ENCODE measurements at places on chromosomes 1 and 21.

DNA sequence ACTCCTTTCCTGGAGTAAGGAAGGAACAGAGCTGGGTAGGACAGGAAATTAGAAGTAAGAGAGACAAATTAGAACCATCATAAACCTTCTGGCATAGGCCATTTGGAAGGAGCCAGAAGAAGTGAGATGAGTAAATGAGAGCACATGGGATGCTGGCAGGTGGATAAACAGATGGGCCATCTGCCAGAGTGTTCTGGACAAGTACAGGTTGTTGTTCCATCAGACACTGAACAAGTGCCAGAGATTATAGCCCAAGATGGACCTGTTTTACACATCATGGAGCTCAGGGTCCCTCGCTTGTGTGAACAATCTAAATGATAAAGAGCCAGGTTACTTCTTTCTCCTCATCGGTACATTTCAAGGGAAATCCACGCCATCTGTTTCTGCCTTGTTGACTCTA is 200.3 kb downstream of the HHIPL2 start:
- DNase-seq: no peak

GRCh38 chr1:226185141-226186036 is 1.2 kb downstream of the ACBD3 start:
- peak; percentile 26 for DNase-seq

DNA sequence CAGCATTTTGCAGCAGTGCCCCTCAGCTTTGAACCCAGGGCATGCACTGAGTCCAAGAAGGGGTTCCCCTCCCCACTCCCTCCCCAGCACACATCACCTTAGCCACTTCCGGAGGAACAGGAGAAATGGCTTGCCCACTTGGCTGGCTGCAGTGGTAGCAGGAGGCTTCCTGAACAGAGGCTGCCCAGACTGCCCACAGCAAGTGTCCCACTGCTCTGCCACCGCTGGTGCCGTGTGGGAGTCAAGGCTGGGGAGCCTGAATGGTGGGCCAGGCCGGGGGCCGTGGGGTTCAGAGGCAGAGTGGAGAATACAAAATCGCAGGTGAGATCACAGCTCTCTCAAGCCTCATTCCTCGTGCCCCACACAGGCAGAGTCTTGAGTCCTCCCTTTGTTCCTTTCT is 34.5 kb downstream of the CD247 start:
- DNase-seq: no peak

- no peak for DNase-seq
Measured at GRCh38 chr1:238964631-238965030, 421.7 kb upstream of the CHRM3 start.

DNA sequence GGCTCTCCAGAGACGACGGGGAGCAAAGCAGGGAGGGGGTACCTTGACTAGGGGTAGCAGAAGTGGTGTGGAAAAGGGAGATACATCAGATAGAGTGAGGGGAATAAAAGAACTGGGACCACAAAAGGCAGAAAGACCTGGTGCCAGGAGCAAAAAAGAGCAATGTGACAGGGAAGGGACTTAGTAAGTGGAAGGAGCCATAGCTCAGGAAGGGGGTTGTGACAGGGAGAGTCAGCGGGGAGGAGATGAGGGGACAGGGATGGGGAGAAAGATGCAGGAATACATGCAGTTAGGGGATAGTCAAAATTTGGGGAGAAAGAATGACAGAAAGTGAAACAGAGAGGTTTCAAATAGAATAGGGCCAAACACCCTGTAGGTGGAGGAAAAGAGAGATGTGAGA is 20.5 kb downstream of the RHOU start:
- DNase-seq: no peak

- no peak for DNase-seq
Measured at GRCh38 chr1:167955915-167956314, 19.0 kb upstream of the MPC2 start.

GRCh38 chr1:156497743-156498431 is 2.7 kb downstream of the MEF2D start:
- no peak for DNase-seq

GRCh38 chr1:84152649-84153056 is 8.6 kb downstream of the PRKACB start:
- DNase-seq: no peak

GRCh38 chr1:1058921-1059493 is 15.1 kb downstream of the RNF223 start:
- no peak for DNase-seq

GRCh38 chr1:69947837-69948236 is 257.5 kb downstream of the LRRC40 start:
- DNase-seq: no peak

DNA sequence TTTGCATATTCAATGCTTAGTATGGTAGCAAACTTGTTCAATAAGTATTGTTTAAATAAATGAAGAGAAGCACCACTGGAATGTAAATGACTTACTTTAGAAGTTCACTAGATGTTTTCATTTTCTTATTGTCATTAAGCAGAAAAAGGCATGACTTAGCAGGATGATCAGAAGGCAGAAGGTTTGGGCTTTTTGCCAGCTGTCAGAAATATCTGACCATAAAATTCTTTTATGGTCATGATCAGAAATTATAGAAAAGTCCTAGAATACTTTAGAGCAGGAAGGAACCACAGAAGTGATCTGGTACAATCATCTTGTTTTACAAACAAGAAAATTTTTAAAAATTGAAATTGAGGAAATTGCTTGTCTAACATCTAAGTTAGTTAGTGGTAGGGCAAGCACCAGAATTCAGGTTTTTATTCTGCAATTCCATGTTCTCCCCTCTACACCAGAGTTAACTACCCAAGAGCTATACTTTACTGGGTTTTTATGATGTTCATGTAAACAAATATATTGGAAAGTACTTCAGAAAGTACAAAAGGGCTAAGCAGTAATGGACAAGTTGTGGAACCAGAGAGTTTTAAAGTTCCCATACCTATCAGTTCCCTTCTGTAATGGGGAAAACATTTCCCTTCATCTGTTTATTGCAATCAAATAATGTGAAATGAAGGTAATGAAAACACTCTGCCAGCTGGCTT is 10.1 kb downstream of the FMO5 start:
- no peak for DNase-seq

DNA sequence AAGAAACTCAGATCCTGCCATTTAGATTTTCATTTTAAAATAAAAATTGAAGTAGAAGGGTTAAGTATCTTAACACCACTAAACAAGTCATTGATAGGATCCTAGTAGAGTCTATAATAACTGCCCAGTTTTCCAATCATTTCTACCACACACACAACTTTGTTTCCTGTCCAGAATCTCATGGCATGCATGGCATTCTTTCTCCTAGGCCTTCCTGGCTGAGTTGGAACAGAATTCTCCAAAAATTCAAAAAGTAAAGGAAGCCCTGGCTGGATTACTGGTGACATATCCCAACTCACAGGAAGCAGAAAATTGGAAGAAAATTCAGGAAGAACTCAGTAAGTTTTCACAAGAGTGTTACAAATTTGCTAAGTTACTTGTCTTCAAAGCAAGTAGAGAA is 111.4 kb upstream of the BMP8A start:
- no peak for DNase-seq

GRCh38 chr1:172532183-172532699 is 709 bp upstream of the SUCO start:
- DNase-seq: peak; percentile 99

DNA sequence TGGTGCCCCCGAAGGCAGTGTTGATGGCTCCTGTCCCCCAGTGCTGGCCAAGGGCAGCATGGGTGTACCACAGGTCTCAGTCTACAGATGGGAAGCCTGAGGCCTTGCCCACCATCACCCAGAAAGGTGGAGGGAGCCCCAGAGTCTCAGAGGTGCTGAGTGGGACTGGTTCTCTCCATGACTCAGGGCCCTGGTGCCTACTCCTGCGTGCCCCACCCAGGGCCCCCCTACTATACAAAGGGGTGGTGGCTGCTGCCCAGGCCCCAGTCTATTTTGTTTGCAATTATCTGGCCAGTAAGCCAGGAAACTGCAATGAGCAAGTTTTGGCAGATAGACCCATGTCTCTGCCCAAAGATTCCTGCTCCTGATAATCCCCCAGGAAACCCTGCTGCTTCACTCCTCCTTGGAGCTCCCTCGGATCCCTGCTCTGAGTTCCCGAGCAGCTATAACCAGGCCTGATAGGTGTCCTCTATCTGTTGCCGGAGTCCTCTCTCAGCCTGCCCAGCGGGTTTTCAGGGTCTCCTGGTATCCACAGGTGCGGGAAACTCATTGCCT is 41.7 kb downstream of the EDN2 start:
- DNase-seq: no peak

DNA sequence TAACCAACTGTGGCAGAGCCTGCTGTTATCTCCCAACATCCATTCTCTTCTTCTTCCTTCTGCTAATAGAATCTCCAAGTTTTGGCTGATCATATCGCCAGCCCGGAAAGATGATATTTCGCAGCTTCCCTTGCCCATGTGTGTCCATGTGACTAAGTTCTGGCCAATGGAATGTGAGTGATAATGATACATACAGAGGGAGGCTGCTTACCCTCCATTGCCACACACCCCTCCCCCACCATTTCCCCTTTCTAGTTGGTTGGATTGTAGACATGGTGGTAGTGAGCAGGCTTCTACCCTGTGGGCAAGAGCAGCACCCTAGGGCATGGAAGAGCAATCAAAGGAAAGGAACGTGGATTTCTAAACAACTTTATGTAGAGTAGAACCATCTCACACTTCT is 48.8 kb downstream of the SLC9C2 start:
- no peak for DNase-seq

- no peak for DNase-seq
Measured at GRCh38 chr1:151843398-151843797, 3.8 kb upstream of the C2CD4D start.

DNA sequence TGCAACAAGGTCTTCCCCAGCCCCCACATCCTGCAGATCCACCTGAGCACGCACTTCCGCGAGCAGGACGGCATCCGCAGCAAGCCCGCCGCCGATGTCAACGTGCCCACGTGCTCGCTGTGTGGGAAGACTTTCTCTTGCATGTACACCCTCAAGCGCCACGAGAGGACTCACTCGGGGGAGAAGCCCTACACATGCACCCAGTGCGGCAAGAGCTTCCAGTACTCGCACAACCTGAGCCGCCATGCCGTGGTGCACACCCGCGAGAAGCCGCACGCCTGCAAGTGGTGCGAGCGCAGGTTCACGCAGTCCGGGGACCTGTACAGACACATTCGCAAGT is 3.8 kb downstream of the ZBTB18 start:
- DNase-seq: no peak

DNA sequence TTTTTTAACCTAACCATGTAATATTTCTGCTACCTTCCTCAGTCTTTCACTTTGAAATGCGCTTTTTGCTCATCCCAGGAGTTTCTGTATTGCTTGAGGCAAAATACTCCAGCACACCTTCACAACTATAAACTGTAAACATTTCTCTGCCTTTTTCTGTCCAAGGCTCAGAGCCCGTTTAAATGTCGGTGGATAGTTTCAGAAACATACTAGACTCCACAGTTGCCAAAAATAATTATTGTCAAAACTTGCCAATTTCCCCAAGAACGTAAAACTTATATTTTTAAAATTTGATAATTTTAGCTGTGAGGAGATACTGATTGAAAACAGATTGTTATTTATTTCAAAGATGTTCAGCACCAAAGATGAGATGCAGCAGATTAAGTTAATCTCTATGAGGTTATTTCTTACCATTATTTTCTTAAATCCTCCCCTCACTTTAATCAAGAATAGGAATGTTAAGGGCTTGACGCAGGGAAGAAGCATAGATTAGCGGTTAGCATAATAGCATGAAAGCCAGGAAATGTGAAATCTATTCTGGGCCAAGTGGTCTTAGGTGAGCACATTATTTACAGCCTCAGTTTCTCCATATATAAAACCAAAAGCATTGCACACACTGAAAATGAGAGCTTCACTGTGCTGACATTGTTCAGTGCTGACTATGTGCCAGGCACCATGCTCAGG is 91.5 kb upstream of the ESRRG start:
- no peak for DNase-seq

- DNase-seq: peak; percentile 96
Measured at GRCh38 chr1:150021191-150021694, 10.7 kb upstream of the OTUD7B start.

- DNase-seq: no peak
Measured at GRCh38 chr1:165988275-165988674, 160.9 kb downstream of the UCK2 start.

DNA sequence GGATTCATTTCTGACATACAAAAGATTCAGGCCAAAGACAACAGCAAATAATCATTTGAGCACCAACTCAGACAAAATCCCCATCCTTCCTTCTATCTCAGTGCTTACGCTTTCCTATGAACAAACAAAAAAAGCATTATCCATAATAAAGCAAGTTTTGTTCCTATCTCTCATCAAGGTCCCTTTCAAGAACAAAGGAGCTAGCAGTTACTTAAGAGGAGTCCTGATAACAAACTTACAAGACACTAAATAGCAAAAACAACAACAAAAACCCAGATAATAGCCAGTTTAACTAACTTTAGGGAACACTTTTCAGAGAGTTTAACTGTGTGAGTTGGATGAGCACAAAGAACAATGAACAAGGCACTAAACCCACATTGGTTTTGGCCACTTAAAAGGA is 10.5 kb downstream of the EVI5 start:
- DNase-seq: no peak

- DNase-seq: no peak
Measured at GRCh38 chr1:168221275-168221674, 4.5 kb upstream of the SFT2D2 start.

- DNase-seq: peak; percentile 74
Measured at GRCh38 chr1:161192476-161193465, 6.1 kb downstream of the ADAMTS4 start.

DNA sequence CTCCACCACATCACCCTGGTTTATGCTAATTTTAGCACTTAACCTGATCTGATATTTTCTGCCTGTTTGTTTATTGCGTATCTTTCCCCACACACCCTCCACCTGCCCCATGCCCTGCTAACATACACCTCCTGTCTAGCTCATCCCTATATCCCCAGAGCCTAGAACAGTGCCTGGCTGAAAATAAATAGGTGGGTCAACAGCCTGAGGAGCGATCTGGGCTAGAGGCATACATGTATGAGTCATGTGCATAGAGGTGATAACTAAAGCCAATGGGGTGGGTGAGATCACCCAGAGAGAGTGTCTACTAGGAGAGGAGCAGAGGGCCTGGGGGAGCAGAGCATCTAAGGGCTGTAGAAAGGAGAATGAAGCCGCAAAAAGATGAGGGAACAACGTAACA is 2.7 kb downstream of the HTR1D start:
- no peak for DNase-seq

DNA sequence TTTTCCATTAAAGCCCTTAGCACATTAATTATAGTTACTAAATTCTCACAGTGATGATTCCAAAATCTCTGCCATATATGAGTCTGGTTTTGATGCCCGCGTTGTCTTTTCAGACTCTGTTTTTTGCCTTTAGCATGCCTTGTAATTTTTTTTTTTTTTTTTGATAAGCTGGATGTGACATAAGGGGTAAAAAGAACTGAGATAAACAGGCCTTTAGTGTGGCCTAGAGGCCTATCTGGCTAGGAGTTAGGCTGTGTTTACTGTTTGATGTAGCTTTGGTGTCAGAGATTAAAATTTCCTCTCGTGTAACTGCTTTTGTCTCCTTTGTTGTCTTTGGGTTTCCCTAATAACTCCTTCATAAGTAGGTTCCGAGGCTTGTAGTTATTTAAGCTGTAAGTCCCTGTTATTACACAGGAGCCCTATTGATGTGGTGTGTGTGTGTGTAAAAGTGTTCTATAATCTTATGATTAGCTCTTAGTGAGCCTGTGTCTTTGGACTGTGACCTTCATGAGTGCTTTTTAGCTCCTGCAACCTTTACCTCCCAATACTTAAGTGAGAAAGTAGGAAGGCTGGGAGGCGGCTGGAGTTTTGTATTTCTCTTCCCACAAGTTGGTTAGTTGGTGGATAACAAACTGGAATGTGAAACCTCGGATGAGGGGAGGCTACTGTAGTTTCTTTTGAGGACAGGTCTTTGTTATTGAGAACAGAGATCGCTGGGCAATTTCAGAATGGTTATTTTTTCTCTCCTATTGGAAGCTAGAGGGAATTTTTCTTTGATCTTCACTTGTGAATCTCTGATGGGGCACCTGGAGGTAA is 19.3 kb downstream of the HS2ST1 start:
- DNase-seq: peak; percentile 69
